ENCODE measurements at places on chromosomes 7 and 10. TPM values are rescaled to one million over a fixed set of nuclear protein-coding genes. Genes with fewer than 3 reads are reported as not detected.

The CALHM3 gene
- total RNA-seq, result not detected

The MSMB gene
- not detected for total RNA-seq

The UPK3B gene
- total RNA-seq, result not detected

The FBH1 gene
- 73.8 TPM for total RNA-seq

The CPEB3 gene
- total RNA-seq, result 1.6 TPM

The ANKRD26 gene
- 3.3 TPM for total RNA-seq

The HSPA12A gene
- total RNA-seq, result 3.0 TPM

The LIPJ gene
- not detected for total RNA-seq

The CRTAC1 gene
- 1.6 TPM for total RNA-seq

The UNC5B gene
- total RNA-seq, result 19.5 TPM

The PSD gene
- total RNA-seq, result 0.35 TPM

The SLC26A4 gene
- 0.47 TPM for total RNA-seq

The NXPH1 gene
- total RNA-seq, result not detected

The HTRA1 gene
- total RNA-seq, result 210 TPM

The SFXN2 gene
- total RNA-seq, result 6.0 TPM

The IFIT1B gene
- total RNA-seq, result not detected

The PGAM1 gene
- 482 TPM for total RNA-seq

The ABCC2 gene
- 0.70 TPM for total RNA-seq

The CPA2 gene
- not detected for total RNA-seq

The SFTPD gene
- total RNA-seq, result not detected

The AKR1C4 gene
- not detected for total RNA-seq

The GPR37 gene
- total RNA-seq, result 2.2 TPM

The CXCL12 gene
- 9.5 TPM for total RNA-seq

The PRSS37 gene
- not detected for total RNA-seq

The NME8 gene
- total RNA-seq, result not detected

The GATA3 gene
- total RNA-seq, result 2.5 TPM

The RPP30 gene
- 50.2 TPM for total RNA-seq

The CFAP70 gene
- total RNA-seq, result 0.39 TPM

The PLXNA4 gene
- 1.2 TPM for total RNA-seq

The RSBN1L gene
- total RNA-seq, result 15.5 TPM

The ELFN1 gene
- total RNA-seq, result 1.5 TPM

The GPR26 gene
- total RNA-seq, result not detected

The BLNK gene
- not detected for total RNA-seq

The AGAP5 gene
- total RNA-seq, result 4.7 TPM

The RASA4B gene
- total RNA-seq, result 12.1 TPM

The KIAA1549 gene
- total RNA-seq, result 8.7 TPM

The HOGA1 gene
- total RNA-seq, result 0.12 TPM

The FKBP6 gene
- total RNA-seq, result not detected

The LIPM gene
- not detected for total RNA-seq

The NANOS1 gene
- total RNA-seq, result 0.82 TPM

Measured in glomerular endothelial cell (primary cell).